ENCODE measurements at places on chromosomes 7 and 10. TPM values are rescaled to one million over a fixed set of nuclear protein-coding genes. Genes with fewer than 3 reads are reported as not detected.

OIT3 gene
- not detected for total RNA-seq

NHLRC2 gene
- 48.2 TPM for total RNA-seq

NRCAM gene
- 10.6 TPM for total RNA-seq

DNA sequence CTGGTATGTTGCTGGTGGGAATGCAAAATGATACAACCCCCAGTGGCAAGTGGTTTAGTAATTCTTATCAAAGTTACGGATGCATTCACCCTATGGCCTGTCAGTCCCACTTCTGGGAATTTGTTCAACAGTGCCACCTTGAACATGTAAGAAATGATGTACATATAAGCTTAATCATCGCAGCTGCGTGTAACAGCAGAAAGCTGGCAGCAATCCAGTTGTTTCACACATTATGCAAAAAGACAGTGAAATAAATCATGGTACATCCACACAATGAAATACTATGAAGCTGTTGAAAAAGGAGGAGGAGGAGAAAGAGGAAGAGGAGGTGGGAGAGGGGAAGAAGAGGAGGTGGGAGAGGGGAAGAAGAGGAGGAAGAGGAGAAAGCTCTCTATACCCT, 76.2 kb upstream of the MYL10 start:
- no peak for DNase-seq

DNA sequence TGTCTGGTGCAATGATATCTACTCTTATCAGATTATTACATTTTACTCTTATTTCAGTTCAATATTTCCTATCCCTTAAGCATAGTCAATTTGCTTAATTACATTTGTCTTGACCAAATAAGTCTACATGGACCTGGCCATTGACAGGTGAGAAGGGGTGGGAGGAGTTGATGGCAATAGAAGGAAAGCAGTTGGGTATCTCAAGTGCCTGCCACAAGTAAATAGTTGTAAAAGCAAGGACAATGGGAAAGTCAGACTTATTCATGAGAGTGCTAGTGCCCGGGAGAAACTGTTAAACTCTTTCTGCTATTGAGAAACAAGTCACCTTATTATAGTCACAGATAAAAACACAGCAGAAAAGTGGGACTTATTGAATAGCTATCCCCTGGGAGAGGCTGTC, 32.4 kb upstream of the HGF start:
- DNase-seq: no peak

DNA sequence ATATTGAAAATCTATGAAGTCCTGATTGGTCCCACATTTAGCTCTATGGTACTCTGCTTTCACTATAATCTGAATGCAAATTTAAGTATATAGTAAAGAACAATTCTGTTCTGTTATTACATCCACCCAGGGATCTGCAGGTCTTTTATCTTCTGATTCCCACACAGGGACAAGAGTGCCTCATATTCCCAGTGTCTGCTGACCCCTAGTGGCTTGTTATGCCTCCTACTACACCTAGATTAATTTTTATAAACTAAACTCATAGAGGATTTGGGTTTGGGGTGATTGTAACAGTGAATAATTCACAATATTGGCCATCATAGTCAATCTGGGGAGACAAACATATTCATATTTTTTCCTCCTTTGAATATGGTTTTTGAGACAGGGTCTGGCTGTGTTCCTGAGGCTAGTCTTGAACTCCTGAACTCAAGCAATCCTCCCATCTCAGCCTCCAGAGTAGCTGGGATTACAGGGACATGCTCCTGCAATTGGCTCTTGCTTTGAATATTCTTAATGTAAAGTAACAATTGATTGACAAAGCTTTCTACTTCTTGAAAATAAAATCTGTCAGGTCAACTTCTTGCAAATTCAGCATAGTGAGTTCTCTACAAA, 282.1 kb downstream of the KCND2 start:
- DNase-seq: no peak

- DNase-seq: peak; percentile 1
These were observed 23.3 kb downstream of the ADAP1 start for GRCh38 chr7:930975-931758.

DNA sequence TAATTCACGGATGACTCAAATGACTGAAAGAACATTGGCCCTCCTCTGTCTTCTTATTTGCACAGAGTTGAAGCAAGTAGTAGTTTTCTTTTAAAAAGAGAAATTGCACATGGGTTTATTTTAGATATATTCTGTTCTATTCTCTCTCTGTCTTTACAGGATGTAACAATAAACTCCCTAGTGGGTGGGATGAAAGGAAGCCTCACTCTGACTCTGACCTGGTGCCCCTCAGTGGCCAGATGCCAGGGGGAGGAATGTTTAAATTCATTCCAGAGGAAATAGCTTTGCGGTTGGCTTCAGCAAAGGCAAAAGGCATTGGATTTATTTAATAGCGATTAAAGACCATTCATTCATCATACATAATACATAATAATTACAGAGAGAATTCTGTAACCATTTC, 156.4 kb upstream of the MTPN start:
- no peak for DNase-seq
